ENCODE measurements at places on chromosomes 16 and 17.

GRCh38 chr17:38893607-38894006 is 23.7 kb downstream of the LASP1 start:
- H3K27ac ChIP-seq, result peak overlapping the region; percentile 75
- H3K36me3 ChIP-seq, result peaks cover 9% of the 10 kb centered on the region
- no peaks in the 10 kb centered on the region for H3K27me3 ChIP-seq

- H3K36me3 ChIP-seq, result peaks cover 16% of the 10 kb centered on the region
- no peak for DNase-seq
- peaks cover 77% of the 10 kb centered on the region for H3K4me1 ChIP-seq
- H3K27ac ChIP-seq, result peak overlapping the region; percentile 68
- peak overlapping the region; percentile 58 for H3K4me3 ChIP-seq
- no peaks in the 10 kb centered on the region for H3K27me3 ChIP-seq
Measured at GRCh38 chr16:27264151-27264550, 4.4 kb downstream of the NSMCE1 start.

- no peak overlapping the region for H3K4me3 ChIP-seq
- no peak overlapping the region for H3K27ac ChIP-seq
- no peaks in the 10 kb centered on the region for H3K27me3 ChIP-seq
- H3K4me1 ChIP-seq, result no peaks in the 10 kb centered on the region
- peaks cover 1% of the 10 kb centered on the region for H3K36me3 ChIP-seq
- DNase-seq, result no peak
Measured at GRCh38 chr16:76777721-76778465, 413.1 kb upstream of the MON1B start.

DNA sequence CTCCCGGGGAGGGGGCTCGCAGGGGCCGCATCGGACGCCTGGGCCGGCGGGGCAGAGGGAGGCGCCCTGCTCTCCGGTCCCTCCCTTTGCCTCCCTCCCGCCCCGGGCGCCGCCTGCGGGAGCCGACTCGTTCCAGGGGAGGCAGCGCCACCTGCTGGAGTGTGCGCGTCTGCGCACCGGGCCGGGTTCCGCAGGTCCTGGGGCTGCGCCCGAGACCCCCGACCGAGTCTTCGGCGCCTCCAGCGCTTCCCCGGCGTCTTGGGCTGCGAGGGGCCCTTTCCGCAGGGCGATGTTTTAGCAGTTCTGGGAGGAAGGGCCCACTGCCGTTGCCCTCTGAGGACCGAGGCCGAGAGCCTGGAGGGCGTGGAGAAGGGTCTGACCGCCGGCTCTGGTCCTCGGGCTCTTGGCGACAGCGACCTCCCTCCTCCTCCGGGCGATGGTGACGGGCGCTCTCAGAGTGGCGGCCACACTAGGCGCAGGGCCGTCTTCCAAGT is 106.3 kb downstream of the SEC14L1 start:
- H3K27ac ChIP-seq, result no peak overlapping the region
- DNase-seq, result peak; percentile 89
- peaks cover 14% of the 10 kb centered on the region for H3K4me1 ChIP-seq
- peak overlapping the region; percentile 75 for H3K4me3 ChIP-seq

DNA sequence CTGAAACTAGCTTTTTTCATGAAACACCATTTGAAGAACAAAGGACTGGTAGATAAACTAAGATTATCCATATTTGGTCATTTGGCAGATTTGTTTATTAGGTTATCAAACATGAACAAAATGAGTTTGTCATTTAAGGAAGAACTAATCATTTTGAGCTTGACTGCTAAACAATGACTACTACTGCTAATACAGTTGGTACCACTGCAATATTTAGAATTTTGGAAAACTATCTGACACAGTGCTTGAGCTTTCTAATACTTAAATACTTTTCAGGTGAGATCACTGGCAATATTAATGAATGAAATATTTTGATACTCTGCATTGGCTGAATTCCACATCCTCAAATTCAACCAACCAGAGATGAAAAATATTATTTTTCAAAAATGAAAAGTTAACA is 47.2 kb downstream of the MED13 start:
- H3K27ac ChIP-seq, result no peak overlapping the region
- H3K27me3 ChIP-seq, result no peaks in the 10 kb centered on the region
- no peaks in the 10 kb centered on the region for H3K4me1 ChIP-seq
- peaks cover 19% of the 10 kb centered on the region for H3K36me3 ChIP-seq
- no peak for DNase-seq

GRCh38 chr17:17576772-17577234 is 14.7 kb downstream of the PEMT start:
- H3K27me3 ChIP-seq, result no peaks in the 10 kb centered on the region
- H3K36me3 ChIP-seq, result no peaks in the 10 kb centered on the region
- H3K4me1 ChIP-seq, result no peaks in the 10 kb centered on the region
- H3K4me3 ChIP-seq, result no peak overlapping the region
- H3K27ac ChIP-seq, result no peak overlapping the region

DNA sequence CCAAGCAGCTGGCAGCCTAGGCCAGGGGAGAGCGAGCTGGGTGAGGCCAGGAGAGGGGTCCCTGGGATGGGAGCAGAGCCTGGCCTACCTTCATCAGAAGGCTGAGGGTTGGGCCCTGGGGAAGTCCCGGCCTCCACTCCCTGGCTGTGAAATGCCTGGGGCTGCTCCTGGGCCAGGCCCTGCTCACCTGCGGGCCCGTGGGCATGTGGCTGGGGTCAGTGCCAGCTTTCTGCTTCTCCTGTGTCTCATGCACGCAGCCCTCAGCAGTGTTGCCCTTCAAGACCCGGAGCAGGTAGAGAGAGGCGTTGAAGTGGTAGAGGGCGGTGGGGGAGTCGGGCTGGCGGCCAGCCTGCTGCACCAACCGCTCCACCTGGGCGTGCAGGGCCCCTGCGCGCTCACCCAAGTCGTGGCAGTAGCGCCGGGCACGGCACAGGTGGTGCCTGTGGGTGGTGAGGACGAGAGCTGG is 12.4 kb downstream of the MYBBP1A start:
- no peaks in the 10 kb centered on the region for H3K27me3 ChIP-seq
- H3K36me3 ChIP-seq, result no peaks in the 10 kb centered on the region
- no peak for DNase-seq
- H3K4me1 ChIP-seq, result no peaks in the 10 kb centered on the region

DNA sequence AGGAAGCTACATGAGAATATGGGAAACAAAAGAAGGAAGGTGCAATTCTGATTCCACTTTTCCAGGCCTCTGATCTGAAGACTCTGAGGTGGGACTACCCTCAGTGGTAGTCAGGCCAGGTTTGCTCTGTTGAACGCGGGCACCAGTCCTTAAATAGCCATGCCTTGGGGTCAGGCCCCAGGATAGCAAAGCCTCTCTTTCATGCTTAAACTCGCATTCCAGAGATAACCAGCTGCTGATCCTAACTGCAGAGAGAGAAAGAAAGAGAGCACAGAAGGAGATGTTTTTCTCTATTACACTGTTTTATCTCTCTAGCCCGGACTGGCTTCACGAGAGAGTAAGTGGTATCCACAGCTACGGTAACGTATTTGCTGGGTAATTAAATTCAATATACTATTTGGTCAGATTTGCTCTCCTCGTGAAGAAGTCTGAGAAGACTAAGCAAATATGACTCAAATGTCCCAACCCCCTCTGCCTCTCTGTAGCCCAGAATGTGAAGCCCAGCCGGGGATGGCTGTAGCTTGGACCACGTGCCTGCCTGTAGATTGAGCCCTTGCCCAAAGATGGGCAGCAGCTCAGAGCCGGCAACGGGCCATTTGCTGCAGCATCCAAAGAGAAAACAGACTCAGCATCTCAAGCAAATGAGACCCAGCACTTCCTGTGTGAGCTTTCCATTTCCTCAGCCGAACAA is 122.2 kb downstream of the SMG6 start:
- peaks cover 18% of the 10 kb centered on the region for H3K36me3 ChIP-seq
- no peak overlapping the region for H3K27ac ChIP-seq
- DNase-seq, result no peak
- no peak overlapping the region for H3K4me3 ChIP-seq
- H3K27me3 ChIP-seq, result no peaks in the 10 kb centered on the region

- H3K4me1 ChIP-seq, result no peaks in the 10 kb centered on the region
- no peaks in the 10 kb centered on the region for H3K36me3 ChIP-seq
- no peak overlapping the region for H3K4me3 ChIP-seq
- H3K27me3 ChIP-seq, result peaks cover 1% of the 10 kb centered on the region
- no peak for DNase-seq
Measured at GRCh38 chr16:19913340-19913645, 28.6 kb upstream of the GPRC5B start.

All from activated T-cell treated with anti-CD3 and anti-CD28 coated beads, Interleukin-2, amount 50 U/mL, for 72 hours (primary cell).